ENCODE measurements at places on chromosomes 2 and 18.
A peak's percentile ranks its signal among the peaks of the same experiment; 100 is the strongest.

DNA sequence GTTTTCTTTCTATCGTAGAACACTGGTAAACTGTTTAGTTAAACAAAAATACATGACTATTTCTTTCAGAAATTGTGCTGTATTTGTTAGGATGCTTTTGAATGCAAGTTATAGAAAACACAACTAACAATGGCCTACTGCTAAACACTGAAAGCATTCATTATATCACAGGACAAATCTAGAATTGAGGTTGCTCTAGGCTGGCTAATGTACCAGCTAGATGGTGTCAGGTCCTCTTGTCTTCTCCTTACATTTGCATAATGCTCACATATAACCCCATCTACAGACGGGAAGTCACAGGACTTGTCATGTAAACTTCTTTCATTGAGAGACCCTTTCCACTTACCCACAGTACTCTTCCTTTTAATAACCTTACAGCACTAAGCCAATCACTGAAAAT is 586.8 kb downstream of the DSC3 start:
- DNase-seq = no peak

DNA sequence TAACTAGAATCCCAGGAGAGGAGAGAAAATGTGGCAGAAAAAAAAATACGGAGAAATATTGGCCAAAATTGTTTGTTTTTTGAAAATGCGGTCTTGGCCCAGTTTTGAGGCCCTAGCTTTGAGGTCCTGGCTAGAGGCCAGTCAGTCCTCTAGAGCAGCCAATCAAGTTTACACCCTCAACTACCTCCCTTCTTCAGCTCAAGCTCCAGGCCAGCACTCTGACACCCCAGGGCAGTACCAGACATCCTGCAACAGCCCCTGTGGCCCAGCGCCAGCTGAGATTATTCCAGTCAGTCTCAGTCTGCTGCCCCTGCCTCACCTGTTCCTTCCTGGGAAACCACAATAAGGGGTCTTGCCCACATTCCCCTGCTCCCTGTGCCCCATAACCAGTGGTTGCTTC is 107.7 kb downstream of the UGGT1 start:
- no peak for DNase-seq

DNA sequence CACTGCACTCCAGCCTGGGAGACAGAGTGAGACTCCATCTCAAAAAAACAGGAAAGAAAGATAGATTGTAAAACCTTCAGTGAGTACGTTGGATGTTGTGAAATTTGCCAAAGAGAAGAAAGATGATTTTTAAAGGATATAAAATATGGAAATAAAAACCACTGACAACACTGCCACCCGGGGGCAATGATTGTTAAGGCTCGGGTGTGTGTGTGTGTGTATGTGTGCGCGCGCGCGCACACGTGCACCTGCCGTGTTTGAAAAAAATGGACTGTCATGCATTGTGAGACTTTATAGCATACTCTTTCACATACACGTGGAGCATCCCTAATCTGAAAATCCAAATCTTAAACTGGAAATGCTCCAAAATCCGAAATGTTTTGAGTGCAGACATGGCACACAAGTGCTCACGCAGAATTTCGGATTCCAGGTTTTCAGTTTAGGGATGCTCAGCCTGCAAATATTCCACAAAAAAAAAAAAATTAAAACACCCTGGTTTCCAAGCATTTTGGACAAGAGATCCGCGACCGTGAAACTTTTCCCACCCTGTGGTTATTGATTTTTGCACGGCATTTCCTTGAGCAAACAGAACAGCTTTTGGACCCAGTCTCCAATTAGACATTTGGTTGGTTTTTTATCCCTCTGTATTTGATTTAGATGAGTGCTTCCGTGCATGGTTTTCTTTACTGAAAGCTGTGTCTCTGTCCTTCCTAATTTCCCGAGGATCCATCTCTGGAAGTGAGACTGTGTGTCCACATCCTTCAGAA is 269.2 kb downstream of the AGAP1 start:
- DNase-seq = peak; percentile 22

DNA sequence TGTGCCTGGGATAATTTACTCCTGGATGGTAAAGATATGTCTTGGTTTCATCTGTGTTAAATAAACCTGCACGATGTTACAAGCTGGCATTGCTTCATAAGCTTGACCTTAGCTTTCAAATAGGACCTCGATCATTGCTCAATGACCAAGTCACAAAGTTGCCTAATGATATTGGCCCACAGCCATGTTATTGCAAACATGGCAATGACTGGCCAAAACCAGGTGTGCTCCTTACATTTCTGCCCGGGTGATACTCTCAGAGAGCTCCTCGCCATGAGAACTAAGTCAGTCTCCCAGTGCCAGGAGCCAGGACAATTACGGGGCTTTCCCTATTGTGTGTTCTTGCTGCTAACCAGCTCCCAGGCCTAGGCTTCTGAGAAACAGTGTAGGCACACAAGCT is 72.5 kb upstream of the CYP1B1 start:
- no peak for DNase-seq

- peak; percentile 90 for DNase-seq
Measured at GRCh38 chr2:218397820-218398436, 1.7 kb upstream of the CTDSP1 start.

DNA sequence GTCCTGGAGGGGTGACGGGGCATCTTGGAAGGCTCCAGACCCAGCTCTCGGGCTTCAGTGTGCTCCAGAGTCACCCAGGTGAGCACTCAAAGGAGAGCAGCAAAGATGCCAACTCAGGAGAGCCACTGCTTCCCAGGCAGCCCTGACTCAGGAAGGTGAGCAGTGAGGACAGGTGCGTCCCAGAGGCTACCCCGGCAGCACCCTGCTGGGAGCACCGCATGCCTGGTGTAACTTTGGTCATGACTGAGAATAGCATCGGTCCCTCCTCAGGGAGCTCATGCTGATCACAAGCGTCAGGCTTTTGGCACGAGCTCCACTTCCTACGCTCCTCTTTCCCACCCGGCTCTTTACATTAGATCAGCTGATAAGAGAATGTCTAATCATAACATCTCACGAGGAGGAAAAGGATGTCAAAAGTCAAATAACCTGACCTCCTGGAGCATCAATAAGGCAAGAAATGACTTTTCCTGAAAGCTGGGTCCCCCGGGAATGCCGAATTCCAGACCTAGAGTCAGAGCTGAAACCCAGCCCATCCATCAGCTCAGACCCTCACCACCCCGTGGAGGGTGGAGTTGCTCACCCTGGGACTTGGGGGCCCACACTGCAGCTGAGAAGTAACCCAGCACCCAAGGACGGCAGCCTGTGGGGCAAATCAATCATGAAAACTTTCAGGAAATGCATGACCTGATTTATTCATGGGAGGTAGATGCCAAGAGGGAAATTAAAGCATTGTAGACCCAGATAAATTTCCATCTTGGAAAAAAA is 248.8 kb downstream of the ACKR3 start:
- DNase-seq = no peak

GRCh38 chr2:99066075-99066958 is 75.2 kb upstream of the C2orf15 start:
- peak; percentile 54 for DNase-seq

DNA sequence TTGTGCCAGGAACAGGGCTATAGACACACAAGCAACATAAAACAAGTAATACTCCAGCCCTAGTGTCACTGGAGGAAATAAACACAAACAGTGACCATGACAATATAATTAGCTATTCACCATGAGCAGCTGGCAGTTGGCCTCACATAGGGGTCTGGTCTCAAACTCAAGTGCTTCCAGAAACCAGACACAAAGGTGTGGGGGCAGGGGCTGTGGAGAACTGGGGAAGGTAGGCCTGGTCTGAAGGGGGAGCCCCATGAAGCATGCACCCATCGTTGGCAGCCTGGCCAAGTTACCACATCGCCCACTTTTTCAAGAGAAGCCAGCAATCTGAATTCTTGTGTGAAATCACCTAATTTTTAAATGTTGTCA is 49.5 kb upstream of the SP3 start:
- no peak for DNase-seq

GRCh38 chr2:238102865-238103264 is 2.7 kb downstream of the ESPNL start:
- peak; percentile 30 for DNase-seq

DNA sequence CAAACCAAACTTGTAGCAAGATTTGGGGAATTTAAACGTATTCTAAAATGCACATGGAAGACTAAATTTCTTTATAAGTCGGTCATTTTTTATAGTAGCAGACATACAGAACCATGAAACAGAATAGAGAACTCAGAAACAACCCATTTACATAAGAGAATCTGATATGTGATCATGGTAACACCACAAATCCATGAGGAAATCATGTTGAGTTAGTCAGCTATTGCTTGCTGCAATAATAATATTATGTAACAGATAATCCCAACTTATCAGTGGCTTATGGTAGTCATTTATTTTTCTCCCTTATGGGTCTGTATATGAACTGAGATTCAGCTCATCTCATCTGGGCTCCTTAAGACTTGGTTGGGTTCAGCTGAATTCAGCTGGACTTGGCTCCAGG is 103.4 kb upstream of the SERTAD2 start:
- DNase-seq = no peak

DNA sequence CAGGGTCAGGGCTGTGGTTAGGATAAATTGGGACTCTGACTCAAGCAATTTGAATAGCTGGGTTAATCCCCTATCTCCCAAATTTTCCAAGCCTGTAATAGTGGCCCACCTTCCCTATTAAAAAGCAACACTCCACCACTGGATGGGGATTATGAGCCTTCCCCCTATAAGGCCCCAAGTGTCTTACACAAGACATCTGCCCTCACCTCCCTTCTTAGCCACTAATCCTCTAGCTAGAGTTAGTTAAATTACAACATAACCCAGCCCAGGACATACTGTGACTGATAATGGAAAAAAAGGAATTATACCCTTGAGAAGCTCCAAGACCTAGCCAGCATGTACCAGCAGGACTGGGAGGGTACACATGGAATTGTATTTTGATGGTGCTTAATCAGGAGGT is 190.4 kb downstream of the NRP2 start:
- DNase-seq = no peak

DNA sequence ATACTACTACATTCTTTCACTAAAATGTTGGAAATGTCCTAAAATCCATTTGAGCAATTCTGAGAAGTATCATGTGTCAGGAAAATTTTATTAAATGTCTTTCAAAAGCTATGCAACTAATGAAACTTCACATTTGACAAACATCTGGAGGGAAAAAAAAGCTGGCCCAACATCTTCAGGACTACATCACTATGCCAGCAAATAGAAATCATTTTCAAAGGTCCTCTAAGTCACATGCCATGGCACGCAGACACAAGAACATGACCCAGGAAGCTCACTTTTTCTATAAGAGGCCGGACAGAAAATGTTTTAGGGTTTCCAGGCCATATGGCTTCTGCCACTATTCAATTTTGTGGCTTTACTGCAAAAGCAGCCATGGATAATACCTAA is 11.6 kb downstream of the KANSL3 start:
- DNase-seq = no peak

DNA sequence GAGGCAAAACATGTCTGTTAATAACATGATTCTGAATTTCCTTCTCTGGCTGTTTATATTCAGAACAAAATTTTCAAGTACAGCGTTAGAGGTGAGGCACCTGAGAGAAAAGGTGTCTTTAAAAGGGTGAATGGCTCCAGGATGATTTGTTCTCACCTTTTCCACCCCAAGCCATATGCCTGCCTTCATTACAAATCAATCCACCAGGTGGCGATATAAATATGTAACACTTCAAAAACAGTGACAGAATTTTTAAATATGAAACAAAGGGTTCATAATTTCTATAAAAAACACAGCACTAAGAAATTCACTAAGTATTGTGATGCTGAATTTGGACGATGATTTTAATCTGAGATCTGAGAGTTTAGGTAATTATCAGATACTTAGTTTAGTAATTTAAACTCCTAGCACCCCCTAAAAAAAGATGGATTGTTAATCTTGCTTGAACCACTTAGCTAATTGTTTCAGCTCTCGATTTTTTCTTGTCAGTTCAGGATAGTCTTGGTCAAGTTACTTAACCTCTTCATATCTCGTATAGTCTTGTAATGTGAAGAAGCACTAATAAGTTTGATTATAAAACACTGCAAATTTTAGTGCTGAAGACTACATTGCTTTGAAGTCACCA is 528.8 kb downstream of the CPS1 start:
- peak; percentile 56 for DNase-seq

DNA sequence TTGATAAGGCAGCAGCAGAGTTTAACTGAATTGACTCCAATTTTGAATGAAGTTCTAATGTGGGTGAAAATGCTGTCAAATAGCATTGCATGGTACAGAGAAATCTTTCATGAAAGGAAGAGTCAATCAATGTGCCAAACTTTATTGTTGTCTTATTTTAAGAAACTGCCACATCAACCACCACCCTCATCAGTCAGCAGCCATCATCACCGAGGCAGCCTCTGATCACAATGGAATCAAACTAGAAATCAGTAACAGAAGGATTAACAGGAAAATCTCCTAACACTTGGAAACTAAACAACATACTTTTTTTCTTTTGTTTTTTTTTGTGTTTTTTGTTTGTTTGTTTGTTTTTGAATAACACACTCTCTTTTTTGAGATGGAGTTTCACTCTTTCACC is 9.9 kb downstream of the DNAJC27 start:
- DNase-seq = no peak

DNA sequence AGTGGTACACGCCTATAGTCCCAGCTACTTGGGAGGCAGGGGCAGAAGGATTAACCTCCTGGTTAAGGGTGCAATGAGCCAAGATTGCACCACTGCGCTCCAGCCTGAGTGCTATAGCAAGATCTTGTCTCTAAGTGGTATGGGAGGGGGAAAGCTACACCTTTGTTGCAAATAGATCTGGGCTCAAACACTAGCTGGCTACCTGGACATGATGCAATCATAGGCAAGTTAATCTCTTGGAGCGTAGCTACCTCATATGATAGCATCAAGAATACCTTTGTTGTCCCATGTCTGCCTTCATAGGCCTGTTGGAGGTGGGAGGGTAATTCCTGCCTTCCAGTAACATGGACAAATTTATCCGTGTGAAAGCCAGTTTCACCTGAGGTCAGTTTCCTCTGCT is 15.7 kb downstream of the KLHL29 start:
- no peak for DNase-seq

DNA sequence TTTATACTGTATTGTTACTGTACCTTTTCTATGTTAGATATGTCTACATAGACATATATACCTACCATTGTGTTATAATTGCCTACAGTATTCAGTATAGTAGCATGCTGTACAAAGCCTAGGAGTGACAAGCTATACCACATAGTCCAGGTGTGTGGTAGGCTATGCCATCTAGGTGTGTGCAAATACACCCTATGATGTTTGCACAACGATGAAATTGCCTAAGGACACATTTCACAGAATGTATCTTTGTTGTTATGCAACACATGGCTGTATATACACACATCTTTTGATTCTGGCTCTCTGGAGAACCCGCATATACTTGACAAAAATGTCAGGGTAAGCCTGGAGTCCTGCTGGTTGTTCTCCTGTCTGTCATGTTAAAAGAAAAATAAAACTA is 85.1 kb downstream of the BCL2L11 start:
- DNase-seq = peak; percentile 8

GRCh38 chr2:48383036-48383435 is 146.9 kb upstream of the STON1 start:
- DNase-seq = no peak

- no peak for DNase-seq
Measured at GRCh38 chr18:76564655-76565237, 69.7 kb upstream of the ZNF516 start.

GRCh38 chr18:56739731-56740130 is 88.6 kb downstream of the WDR7 start:
- DNase-seq = no peak

Measured in endodermal cell (in vitro differentiated cells).